Activated T-helper 1 cell treated with anti-CD3 and anti-CD28 coated beads, Interleukin-12 subunit alpha, Interleukin-12 subunit beta, Interleukin-2, Interleukin-4 antibody, amounts not matched to agents 30 ng/mL and 10 ng/mL and 1 ng/mL, durations not matched to agents 14 hours and 24 hours and 36 hours (primary cell): ENCODE measurements at places on chromosomes 1 and 21.
A peak's percentile ranks its signal among the peaks of the same experiment; 100 is the strongest.

- DNase-seq: no peak
These were observed 39.3 kb downstream of the NFIA start for GRCh38 chr1:61121631-61122030.

- DNase-seq: no peak
These were observed 12.1 kb upstream of the OLIG2 start for GRCh38 chr21:33013626-33014025.

GRCh38 chr1:156281281-156281680 is 1.3 kb downstream of the SMG5 start:
- no peak for DNase-seq

- no peak for DNase-seq
These were observed 70.6 kb upstream of the RAB3GAP2 start for GRCh38 chr1:220342853-220343252.

- DNase-seq: no peak
These were observed 24.3 kb downstream of the PTGS2 start for GRCh38 chr1:186655876-186656275.

- DNase-seq: no peak
These were observed 1563.7 kb downstream of the NCAM2 start for GRCh38 chr21:22561946-22562345.

DNA sequence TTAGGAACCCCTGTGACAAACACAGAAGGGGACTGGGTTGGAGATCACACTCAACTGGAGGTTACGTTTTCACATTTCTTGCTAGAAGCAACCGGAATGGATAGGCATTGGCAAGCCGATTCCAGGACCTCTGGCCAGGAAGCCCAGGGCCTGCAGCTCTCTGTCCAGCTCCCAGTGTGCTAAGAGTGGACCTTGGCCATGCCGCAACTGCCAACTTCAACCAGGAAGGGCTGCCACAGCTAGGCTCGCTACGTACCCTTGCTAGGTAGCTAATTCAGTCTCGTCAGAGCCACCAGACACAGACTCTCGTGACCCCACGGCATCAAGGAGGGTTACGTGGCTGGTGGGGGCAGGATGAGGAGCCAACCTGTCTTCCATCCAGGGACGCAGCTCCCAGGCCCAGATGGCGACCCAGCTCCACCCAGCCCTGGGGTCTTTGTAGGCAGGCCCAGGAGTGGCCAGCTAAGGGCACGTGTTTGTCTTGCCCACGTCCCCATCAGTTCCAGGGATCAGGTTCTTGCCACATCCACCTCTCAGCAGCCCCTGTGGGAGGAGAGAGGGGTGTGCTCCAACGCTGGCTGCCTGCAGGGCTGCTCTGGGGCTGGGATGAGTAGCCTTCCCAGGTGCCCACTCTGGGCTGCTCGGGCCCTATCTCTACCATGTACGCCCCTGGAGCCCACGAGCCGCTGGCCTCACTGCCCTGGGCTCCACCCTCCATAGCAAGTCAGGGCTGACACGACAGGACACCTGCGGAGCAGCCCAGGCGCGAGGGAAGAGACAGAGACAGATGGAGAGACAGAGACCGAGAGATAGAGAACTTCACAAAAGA is 39.2 kb downstream of the UBE2G2 start:
- DNase-seq: no peak

DNA sequence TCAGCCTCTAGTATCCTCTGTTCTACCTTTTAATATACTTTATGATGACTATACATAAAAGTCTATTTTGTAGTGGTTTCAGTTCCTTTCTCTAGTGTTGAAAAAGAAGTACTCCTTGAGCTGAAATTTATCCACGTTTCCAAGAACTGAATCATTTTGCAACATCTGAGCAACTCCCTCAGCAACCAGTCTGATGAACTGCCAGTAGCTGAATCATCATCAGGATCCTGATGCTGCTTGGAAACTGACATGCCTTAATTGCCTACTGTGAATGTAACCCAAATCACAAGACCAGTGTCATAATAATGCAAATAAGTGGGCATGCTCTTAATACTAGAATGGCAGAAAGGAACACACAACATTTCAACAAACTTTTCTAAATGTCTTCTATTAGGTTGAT is 103.3 kb downstream of the CYYR1 start:
- DNase-seq: no peak

- DNase-seq: no peak
These were observed 12.4 kb upstream of the GPR61 start for GRCh38 chr1:109527098-109527811.

DNA sequence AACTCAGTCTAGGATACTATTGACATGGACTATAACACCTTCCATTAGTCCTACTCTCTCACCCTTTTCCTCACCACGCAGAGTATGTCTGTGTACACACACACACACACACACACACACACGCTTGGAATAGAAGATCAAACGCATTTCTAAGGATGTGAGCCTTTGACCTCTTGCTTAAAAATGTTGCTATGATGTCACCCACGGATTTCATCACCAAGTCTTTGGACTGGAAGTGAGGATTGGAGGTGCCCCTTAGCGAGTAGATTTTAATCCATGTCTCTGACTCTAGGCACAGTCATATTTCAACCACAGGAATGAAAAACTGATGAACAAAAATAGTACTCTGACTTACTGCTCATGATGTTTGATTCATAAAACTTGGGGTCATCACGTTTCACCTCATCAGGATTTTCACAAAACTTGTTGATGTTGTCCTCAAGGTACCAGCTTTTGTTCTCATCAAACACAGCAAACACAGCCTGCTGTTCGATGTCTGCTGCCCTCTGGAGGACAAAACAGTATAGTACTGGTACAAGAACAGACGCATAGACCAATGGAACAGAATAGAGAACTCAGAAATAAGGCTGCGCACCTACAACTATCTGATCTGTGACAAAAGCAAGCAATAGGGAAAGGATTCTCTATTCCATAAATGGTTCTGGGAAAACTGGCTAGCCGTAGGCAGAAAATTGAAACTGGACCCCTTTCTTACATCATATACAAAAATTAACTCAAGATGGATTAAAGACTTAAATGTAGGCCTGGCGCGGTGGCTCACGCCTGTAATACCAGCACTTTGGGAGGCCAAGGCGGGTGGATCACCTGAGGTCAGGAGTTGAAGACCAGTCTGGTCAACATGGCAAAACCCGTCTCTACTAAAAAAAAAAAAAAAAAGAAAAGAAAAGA is 39.9 kb downstream of the F5 start:
- peak; percentile 40 for DNase-seq

DNA sequence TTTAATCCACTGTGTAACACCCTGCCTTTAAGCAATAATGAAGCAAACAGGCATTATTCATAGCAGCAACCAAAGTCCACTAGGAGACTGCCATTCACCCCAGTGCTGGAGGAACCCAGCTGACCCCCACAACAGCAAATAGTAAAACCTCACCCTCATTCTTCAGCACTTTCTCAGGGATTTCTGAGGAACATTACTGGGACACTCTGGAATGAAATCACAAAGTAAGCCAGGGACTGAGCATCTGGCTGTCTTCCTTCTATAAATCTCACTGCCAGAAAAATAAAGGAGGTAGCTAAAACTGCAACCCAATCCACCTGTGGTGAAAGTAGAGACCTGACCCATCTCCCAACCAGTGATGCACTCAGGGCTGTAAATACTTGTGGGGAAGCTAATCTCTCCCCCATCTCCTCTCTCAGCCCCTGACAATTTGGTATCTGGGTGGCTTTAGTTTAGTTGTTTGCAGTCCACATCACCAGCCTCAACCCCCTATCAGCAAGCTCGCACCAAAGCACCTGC is 47.1 kb downstream of the COL6A1 start:
- no peak for DNase-seq

- DNase-seq: no peak
These were observed 36.4 kb upstream of the TARBP1 start for GRCh38 chr1:234515411-234515810.

- no peak for DNase-seq
These were observed 169.8 kb downstream of the C1orf21 start for GRCh38 chr1:184556665-184557064.

GRCh38 chr1:234897754-234898454 is 230.7 kb downstream of the TOMM20 start:
- no peak for DNase-seq

DNA sequence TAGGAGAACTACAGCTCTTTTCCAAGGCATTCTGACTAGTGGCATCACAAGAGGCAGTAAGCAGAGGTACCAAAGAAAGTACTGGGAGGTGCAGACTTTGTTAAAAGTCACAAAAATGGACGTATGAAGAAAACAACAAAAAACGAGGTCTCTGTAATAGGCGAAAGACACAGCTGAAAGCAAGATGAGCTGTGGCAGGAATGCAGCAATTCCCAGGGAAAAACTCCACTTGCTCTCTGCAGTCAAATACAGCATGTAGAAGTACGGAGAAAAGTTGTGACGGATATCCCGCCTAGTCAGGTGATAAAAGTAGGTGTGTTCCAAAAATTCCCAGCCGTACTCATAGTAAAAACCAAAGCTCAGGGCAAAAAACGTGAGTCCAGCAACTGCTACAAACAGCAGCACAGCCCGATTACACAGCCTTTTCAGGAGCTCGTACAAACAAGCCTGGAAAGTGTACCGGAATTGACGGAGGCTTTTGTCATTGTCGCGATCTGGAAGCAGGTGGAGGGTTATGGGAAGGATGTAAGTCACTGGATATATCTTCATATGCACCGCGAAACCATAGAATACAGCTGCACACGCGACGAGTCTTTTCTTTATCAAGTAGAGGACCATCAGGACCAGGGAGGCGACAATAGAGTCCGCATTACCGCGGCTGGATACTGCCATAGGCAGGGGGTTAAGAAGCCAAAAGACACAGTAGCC is 979 bp downstream of the PIGM start:
- no peak for DNase-seq

DNA sequence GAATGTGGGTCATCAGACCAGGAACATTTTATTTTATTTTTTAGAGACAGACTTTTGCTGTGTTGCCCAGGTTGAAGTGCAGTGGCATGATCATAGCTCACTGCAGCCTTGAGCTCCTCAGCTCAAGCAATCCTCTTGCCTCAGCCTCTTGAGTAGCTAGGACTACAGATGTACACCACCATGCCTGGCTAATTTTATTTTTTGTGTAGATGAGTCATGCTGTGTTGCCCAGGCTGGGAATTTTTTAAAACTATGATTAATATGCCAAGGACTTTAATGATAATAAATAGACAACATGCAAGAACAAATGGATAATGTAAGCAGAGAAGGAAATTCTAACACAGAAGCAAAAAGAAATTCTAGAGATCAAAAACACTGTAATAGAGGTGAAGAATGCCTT is 142.4 kb downstream of the AK5 start:
- DNase-seq: no peak

- no peak for DNase-seq
These were observed 6.5 kb upstream of the HMCN1 start for GRCh38 chr1:185727726-185728125.

- no peak for DNase-seq
These were observed 53.4 kb downstream of the ZBTB18 start for GRCh38 chr1:244104309-244105060.

- no peak for DNase-seq
These were observed 11.3 kb upstream of the ADGRB2 start for GRCh38 chr1:31775210-31775999.

DNA sequence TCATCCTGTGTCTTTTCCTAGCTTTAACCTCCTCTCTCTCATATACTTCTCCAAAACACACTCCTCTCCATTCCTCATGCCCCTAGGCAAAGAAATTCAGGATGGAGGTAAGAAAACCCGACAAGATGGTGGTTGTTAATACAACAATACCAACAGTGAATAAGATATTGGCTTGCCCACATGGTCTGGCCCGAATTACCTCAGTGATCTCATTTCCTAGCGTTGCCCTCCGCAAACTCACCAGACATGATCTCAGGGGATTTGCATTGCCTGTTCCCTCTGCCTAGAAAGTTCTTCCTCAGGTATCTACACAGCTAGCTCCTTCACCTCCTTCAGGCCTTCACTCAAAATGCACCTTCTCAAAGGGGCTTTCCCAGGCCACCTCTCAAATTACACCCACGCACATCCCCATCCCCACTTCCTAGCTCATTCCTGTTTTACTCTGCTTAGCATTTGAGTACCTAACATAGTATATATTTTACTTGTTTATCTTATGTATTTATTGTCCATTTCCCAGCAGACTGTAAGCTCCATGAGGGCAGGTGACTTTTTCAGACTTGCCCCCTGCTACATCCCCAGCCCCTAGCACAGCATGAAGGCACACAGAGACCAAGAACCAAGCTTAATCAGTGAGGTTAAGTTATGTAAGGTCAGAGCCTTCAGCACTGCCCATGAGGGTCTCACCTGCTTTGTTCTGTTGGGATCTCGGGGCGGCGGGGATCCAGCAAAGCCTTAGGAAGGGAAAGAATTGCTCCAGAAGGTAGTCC is 10.2 kb upstream of the UBR4 start:
- DNase-seq: no peak

DNA sequence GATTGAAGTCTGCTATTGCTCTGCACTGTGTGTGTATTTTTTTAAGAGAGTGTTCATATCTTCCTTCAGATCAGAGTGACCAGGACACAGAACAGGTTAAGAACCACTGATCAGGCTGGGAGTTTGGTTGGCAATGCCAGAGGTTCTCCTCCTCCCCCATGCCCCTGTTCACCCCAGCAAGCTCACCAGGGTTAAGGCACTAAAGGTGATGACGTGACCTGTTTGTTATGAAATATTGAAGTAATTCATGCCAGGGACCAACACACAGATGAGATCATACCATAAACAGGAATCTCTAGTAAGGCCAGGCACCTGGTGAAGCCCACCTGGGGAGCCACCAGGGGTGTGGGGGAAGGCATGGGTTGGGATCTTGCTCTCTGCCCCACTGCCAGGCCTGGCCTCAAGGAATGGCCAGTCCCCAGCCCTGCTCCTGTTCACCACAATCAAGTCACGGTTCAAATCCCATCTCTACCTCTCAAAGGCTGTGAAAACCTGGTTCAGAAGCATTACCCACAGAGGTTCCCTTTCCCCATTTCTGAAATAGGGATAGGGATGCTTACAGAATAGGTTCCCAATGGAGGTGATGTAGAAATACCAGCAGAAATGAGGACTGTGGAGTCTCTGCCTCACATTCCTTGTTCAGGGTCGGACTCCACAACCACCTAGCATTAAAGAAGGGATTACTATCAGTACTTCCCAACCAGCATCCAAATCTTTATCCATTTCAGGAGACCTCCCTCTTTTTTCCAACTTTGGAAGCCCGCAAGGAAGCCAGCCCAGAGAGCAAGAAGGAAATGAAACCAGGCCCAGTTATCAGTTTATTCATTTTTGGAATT is 2.4 kb downstream of the ID3 start:
- DNase-seq: no peak

GRCh38 chr1:68313735-68314134 is 81.4 kb upstream of the WLS start:
- DNase-seq: no peak

DNA sequence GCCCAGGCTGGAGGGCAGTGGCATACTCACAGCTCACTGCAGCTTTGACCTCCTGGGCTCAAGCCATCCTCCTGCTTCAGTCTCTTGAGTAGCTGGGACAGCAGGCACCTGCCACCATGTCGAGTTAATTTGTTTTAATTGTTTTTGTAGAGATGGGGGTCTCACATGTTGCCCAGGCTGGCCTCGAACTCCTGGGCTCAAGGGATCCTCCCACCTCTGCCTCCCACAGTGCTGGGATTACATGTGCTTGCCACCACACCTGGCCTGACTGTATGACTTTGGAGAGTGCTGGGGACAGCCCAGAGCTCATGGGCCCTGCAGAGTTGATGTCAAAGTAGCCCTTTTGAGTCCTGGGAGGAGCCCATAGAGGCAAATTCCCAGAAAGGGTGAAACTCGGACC is 1.8 kb downstream of the OBSCN start:
- no peak for DNase-seq

- DNase-seq: no peak
These were observed 119.5 kb downstream of the PCBP3 start for GRCh38 chr21:45763074-45763473.
